RWPE1 (cell line): ENCODE measurements at places on chromosomes 4 and X.

- DNase-seq, result peak; percentile 44
Measured at GRCh38 chr4:84379917-84380641, 119.0 kb downstream of the NKX6-1 start.

- no peak for DNase-seq
Measured at GRCh38 chr4:21011106-21011505, 310.8 kb downstream of the PACRGL start.

GRCh38 chr4:25670991-25671390 lies 15.3 kb downstream of the SLC34A2 start:
- no peak for DNase-seq

- no peak for DNase-seq
Measured at GRCh38 chr4:101221294-101221693, 126.0 kb downstream of the PPP3CA start.

GRCh38 chr4:78753091-78753490 lies 23.1 kb upstream of the BMP2K start:
- DNase-seq, result no peak

GRCh38 chrX:136046295-136047015 lies 61.2 kb downstream of the SLC9A6 start:
- no peak for DNase-seq

GRCh38 chr4:164221631-164222030 lies 532.3 kb upstream of the SMIM31 start:
- DNase-seq, result peak; percentile 23

GRCh38 chr4:36006226-36006625 lies 238.1 kb downstream of the ARAP2 start:
- DNase-seq, result peak; percentile 58

DNA sequence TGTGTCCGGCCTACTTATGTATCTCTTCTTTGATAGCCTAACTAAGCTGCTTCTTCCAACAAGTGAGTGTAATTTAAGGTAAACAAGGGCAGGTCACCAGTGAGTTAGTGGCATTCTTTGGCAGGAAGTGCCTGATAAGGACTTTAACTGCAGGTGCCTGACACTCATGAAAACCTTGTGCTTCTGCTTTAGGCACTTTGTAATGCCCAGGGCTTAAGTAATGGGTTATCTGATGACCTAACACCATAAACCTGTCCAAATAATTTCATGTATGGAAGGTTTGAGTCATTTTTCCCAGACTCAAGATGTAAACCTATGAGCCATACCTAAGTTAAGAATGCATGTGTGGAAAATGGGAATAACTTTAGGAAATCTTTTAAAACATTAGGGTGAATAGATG lies 43.0 kb downstream of the BCOR start:
- DNase-seq, result no peak

DNA sequence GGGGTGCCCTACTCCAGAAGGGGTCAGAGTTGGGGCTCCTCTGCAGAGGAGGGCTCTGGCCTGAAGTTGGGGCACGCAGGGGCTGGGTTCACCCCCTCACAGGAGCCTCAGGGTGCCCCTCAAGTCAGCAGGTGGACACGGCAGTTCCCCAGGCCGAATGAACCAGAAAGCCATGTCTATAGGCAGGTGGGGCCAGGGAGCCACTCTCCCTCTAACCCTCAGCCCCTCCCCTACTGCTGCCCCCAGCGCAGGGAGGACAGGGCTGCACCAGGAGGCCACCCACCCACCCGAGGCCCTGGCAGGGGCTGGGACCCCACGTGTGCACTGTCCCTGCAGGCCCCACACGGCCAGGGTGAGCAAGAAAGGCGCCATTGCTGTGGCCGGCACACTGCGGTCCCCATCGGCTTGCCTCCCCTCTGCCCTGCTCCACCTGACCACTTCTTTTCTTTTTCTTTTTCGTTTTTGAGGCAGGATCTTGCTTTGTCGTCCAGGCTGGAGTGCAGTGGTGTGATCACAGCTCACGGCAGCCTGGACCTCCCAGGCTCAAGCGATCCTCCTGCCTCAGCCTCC lies 83.8 kb downstream of the FAM53A start:
- DNase-seq, result no peak

- peak; percentile 82 for DNase-seq
Measured at GRCh38 chrX:24024819-24025740, 1.9 kb downstream of the KLHL15 start.

DNA sequence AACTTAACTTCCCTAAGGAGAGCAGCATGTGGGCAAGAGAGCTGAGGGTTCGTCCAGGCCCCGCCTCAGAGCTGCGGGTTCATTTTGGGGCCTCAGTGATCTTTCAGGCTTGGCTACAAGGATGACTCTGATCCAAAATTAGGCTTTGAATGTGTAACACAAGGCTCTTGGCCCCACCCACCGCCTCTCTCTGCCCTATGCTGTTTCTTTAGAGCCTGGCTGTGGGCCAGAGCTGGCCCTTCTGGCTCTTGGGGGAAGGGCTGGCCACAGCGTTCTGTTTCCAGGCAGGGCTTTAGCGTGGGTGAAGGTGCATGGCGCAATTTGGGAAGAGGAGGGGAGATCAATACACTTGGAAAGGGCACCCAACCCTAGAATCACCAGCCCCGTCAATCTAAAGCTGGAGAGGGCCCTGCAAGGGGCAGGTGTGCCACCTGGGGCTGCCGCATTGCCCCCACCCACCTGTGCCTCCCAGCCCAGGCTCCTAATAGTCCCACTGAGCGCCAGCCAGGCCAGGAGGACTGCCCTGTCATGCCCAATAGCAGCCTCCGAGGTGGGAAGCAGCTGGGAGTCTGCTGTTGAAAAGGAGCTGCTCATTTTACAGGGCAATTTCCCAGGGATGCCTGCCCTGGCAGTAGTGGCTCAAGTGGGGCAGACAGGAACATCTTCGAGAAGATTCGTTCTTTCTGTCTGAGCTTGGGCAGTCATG lies 84.5 kb upstream of the MAML3 start:
- peak; percentile 32 for DNase-seq

DNA sequence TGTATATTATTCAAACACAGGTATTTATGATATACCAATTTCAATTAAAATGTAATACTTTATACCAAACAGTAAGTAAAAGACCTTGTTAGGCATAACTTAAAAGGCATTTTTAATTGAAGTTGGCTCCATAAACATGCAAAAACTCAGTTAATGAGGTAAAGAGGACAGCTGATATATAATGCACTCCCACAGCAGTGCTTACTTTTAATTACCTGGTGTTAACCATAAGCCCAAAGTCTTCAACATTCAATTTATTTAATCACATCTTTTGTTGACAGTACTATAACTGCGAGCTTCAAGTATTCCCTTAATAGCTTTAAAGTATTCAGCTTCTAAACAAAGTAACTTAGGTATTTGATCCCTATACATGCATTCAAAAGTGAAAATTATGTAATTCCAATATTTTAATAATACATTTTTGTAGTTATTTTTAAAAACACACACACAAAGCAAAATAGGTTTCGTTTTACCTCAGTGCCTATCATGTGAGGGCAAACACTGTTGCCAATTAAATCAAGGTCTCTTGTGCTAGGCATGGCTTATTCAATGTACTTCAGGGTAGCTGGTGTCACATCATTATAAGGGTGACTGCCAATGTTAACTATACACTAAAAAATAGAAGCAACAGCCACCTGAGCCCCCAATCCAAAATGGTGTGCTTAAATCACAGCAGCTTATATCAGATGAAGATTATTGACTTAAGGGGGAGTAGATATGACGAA lies 197.1 kb downstream of the LRBA start:
- DNase-seq, result no peak

GRCh38 chrX:133745349-133745748 lies 240.0 kb downstream of the GPC3 start:
- DNase-seq, result no peak

GRCh38 chrX:109626637-109627036 lies 1.7 kb upstream of the KCNE5 start:
- no peak for DNase-seq

- DNase-seq, result no peak
Measured at GRCh38 chr4:119626420-119626819, 2.2 kb downstream of the PDE5A start.

DNA sequence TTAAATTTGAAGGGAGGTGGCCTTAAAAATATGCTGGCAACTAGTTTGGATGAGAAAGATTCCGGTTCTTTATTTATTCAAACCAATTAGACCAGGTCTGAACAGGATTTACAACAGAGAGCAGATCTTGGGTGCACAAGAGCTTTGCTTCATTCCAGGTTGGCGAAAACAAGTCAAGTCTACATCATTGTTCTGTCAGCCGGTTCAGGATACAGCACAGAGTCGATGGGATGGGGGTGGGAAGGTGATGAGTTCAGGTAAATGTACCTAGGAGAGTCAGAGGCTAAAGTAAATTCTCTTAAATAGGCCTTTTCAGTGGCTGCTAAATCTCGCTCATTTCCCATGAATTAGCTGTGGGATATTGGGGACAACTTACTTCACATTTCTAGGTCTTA lies 882 bp upstream of the STIM2 start:
- DNase-seq, result no peak

DNA sequence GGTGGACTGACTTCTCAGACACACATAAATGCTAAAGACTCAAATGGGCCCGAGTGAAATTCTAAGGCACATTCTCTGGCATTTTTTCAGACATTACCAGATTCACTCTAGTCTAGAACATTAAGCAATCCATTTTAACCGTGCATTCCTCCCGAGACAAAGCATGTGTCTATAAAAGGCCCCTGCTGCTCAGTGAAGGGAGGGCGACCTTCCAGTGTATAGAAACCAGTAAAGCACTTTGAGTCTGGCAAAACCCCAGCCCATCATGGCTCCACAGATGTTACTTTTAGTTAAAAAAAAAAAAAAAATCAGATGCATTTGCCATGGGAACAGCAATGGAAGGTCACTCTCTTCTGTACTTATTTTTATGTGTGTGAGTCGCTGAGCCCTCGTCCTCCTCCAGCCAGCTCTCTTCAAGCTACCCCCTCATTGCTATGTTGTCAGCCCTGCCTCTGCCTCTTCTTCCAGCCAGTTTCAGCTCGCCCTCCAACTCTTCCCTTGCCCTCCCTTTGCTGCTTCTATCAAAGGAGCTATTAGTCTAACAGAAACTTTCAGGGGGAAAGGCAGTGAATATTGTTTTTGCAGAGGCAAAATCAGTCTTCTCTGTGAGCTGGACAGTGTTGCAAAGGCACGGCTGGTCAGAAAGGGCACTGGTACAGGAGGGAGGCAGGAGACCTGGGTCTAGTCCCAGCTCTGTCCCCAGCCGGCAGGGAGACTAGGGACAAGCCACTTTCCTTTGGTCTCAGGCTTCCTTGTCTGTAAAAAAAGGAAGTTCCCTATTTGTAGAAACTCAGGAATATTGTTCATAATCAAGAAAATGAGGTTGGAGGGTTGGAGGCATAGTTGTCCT lies 644.2 kb downstream of the ZNF674 start:
- DNase-seq, result no peak

GRCh38 chrX:109347632-109348031 lies 134.3 kb downstream of the GUCY2F start:
- DNase-seq, result peak; percentile 5

DNA sequence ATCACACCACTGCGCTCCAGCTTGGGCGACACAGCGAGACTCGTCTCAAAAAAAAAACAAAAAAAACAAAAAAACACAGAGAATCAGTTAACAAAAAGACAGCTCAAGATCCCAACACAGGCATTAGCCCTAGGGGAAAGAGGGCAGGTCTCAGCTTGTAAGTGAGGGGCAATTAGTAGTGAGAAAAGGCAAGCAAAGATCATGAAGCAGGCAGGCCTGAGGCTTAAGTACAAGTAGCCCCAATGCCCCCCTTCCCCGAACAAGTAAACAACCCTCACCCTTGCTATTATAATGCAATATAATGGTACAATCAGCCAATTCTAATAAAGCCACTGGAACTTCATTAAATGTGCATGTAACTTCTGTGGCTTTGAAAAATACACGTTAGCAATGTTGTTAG lies 17.0 kb downstream of the ADGRA3 start:
- no peak for DNase-seq

DNA sequence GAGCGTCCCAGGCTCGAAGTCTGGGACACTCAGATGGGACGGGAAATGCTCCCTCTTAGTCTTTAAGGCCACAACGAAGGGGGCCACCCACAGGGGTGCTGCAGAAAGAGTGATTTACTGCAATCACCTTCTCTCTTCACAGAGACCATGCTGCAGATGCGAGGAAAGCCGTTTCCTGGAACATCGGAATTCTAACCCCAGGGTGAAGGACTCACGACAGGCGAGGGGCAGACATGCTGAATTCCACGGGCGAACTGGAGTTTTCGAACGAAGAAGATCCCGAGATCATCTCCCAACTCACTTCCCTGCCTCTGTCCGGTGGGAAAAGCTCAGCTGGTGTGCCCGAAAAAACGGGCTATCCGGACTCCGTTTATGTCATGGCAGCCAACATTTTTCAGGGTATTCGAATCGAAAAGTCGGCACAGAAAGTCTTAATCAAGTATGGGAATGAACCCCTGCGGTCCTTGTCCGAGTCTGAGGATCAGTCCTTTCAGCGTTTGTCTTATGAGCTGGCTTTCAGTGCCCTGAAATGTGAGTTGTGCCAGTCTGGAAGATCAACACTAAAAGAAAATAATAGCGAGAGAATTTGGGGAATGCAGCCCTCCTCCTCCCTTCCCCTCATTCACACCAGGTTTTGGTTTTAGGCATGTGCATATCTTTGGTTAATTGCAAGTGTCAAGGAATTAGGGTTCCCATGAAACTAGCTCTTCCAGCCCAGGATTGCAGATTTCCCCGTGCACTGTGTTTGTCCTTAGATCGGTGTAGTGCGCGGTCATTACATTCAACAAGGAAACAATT lies 905 bp downstream of the NSUN7 start:
- no peak for DNase-seq

GRCh38 chr4:3369781-3370674 lies 71.7 kb upstream of the HGFAC start:
- DNase-seq, result no peak

GRCh38 chr4:141637565-141637964 lies 1.2 kb downstream of the IL15 start:
- no peak for DNase-seq

GRCh38 chrX:123918106-123918721 lies 43.3 kb upstream of the STAG2 start:
- no peak for DNase-seq

DNA sequence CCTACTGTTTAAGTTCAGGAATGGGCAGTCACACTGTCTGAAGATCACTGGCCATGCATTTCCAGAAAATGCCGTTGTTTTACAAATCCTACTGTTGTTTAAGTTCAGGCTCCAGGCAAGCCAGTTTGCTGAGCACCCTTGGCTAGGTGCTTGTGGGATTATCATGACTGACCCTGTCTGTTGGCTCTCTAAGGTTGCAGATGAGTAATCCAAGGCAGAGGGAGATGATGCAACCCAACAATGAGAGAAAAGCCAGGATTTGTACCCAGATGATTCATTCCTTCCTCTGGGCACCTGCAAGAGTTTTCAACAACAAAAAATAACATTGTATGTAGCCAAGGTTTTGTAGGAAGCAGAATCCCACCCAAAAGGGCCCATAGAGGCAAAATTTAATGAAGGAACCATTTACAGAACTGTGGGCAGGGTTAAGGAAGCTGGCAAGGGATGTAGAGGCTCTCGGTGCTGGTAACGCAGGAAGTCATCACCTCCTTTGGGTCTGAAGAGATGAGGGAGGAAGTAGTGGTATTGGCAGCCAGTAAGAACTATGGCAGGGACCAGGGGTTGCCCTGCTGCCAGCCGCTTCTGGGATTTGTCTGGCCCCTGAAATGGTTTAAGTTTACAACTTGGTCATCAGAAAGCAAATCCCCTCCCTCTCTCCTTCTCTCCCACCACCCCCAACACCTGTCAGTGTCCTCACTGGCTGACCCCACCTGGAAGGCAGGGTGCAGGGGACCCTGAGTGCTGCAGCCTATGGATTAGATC lies 54.8 kb downstream of the MSX1 start:
- DNase-seq, result peak; percentile 8
